ENCODE measurements at places on chromosomes 2 and 18.

DNA sequence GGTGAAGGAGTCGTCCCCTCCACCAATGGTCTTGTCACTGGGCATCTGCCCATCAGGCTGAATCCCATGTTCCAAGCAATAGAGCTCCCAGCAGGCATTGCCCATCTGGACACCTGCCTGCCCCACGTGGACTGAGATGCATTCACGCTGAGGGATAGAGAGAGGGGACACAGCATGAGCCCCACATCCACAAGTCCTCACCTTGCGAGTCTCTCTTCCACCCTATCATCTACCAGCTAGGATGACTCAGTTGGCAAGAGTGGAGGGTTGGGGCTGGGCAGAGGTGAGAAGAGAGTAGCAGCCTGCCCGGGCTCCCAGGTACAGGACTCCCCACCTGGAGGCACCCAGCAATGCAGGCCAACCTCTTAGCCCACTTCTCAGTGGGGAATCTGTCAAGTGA lies 959 bp upstream of the TUBA4B start:
- H3K4me1 ChIP-seq: peaks cover 71% of the 10 kb centered on the region
- no peaks in the 10 kb centered on the region for H3K27me3 ChIP-seq
- peak; percentile 31 for DNase-seq
- peak overlapping the region; percentile 72 for H3K4me3 ChIP-seq
- no peaks in the 10 kb centered on the region for H3K36me3 ChIP-seq
- peak overlapping the region; percentile 97 for H3K27ac ChIP-seq

GRCh38 chr18:65768120-65768778 lies 17.4 kb downstream of the CDH7 start:
- H3K4me3 ChIP-seq: no peak overlapping the region
- H3K4me1 ChIP-seq: no peaks in the 10 kb centered on the region
- no peak for DNase-seq

- H3K27me3 ChIP-seq: no peaks in the 10 kb centered on the region
- DNase-seq: no peak
- no peaks in the 10 kb centered on the region for H3K36me3 ChIP-seq
These were observed 33.9 kb downstream of the RBMS1 start for GRCh38 chr2:160459538-160460332.

- no peaks in the 10 kb centered on the region for H3K36me3 ChIP-seq
- H3K4me3 ChIP-seq: no peak overlapping the region
- no peak for DNase-seq
- H3K27me3 ChIP-seq: no peaks in the 10 kb centered on the region
- no peak overlapping the region for H3K27ac ChIP-seq
These were observed 1604.4 kb upstream of the ACVR2A start for GRCh38 chr2:146240391-146240790.

- no peaks in the 10 kb centered on the region for H3K36me3 ChIP-seq
- H3K4me3 ChIP-seq: no peak overlapping the region
- H3K27ac ChIP-seq: no peak overlapping the region
- DNase-seq: no peak
- peaks cover 6% of the 10 kb centered on the region for H3K27me3 ChIP-seq
- no peaks in the 10 kb centered on the region for H3K4me1 ChIP-seq
These were observed 226.9 kb downstream of the TMEM163 start for GRCh38 chr2:134491771-134492441.

DNA sequence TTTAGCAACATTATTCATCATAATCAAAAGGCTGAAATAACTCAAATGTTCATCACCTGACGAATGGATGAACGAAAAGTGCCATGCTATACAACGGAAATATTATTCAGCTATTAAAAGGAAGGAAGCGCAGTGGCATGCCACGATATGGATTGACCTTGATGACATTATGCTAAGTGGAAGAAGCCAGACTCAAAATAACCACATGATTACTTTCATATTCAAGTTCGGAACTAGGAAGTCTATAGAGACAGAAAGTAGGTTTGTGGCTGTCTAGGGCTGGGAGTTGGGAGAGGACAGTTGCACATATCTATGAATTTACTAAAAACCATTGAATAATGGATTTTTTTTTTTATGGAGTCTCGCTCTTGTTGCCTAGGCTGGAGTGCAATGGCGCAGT lies 13.4 kb upstream of the PDIA6 start:
- peaks cover 10% of the 10 kb centered on the region for H3K27me3 ChIP-seq
- H3K4me3 ChIP-seq: no peak overlapping the region
- no peaks in the 10 kb centered on the region for H3K36me3 ChIP-seq
- peaks cover 4% of the 10 kb centered on the region for H3K4me1 ChIP-seq
- DNase-seq: no peak

- no peaks in the 10 kb centered on the region for H3K27me3 ChIP-seq
- no peak overlapping the region for H3K27ac ChIP-seq
- DNase-seq: no peak
- no peak overlapping the region for H3K4me3 ChIP-seq
- no peaks in the 10 kb centered on the region for H3K4me1 ChIP-seq
These were observed 24.9 kb downstream of the MYO5B start for GRCh38 chr18:50170004-50170403.

- H3K27ac ChIP-seq: peak overlapping the region; percentile 78
- H3K4me1 ChIP-seq: peaks cover 13% of the 10 kb centered on the region
- H3K36me3 ChIP-seq: no peaks in the 10 kb centered on the region
- H3K27me3 ChIP-seq: no peaks in the 10 kb centered on the region
- DNase-seq: no peak
- H3K4me3 ChIP-seq: no peak overlapping the region
These were observed 31.6 kb upstream of the TRIB2 start for GRCh38 chr2:12685145-12685544.

- no peaks in the 10 kb centered on the region for H3K27me3 ChIP-seq
- H3K36me3 ChIP-seq: no peaks in the 10 kb centered on the region
- H3K4me3 ChIP-seq: no peak overlapping the region
- no peak overlapping the region for H3K27ac ChIP-seq
- DNase-seq: no peak
- H3K4me1 ChIP-seq: no peaks in the 10 kb centered on the region
These were observed 293.4 kb upstream of the MEX3C start for GRCh38 chr18:51490860-51491259.

- H3K4me3 ChIP-seq: peak overlapping the region; percentile 76
- DNase-seq: peak; percentile 51
- peaks cover 3% of the 10 kb centered on the region for H3K4me1 ChIP-seq
- H3K27ac ChIP-seq: peak overlapping the region; percentile 81
- H3K27me3 ChIP-seq: peaks cover 10% of the 10 kb centered on the region
- H3K36me3 ChIP-seq: no peaks in the 10 kb centered on the region
These were observed 770 bp downstream of the ZNF396 start for GRCh38 chr18:35376393-35376741.

- H3K27me3 ChIP-seq: no peaks in the 10 kb centered on the region
- H3K27ac ChIP-seq: no peak overlapping the region
- no peaks in the 10 kb centered on the region for H3K4me1 ChIP-seq
- no peak overlapping the region for H3K4me3 ChIP-seq
These were observed 113.9 kb downstream of the PTPN4 start for GRCh38 chr2:119873350-119874315.

- no peak overlapping the region for H3K27ac ChIP-seq
- no peak overlapping the region for H3K4me3 ChIP-seq
- DNase-seq: no peak
- no peaks in the 10 kb centered on the region for H3K4me1 ChIP-seq
These were observed 222.5 kb upstream of the COPS8 start for GRCh38 chr2:236862961-236863728.

GRCh38 chr2:224444021-224444420 lies 42.1 kb upstream of the FAM124B start:
- no peaks in the 10 kb centered on the region for H3K4me1 ChIP-seq
- H3K27me3 ChIP-seq: peaks cover 12% of the 10 kb centered on the region
- no peak overlapping the region for H3K27ac ChIP-seq
- no peaks in the 10 kb centered on the region for H3K36me3 ChIP-seq
- no peak for DNase-seq

DNA sequence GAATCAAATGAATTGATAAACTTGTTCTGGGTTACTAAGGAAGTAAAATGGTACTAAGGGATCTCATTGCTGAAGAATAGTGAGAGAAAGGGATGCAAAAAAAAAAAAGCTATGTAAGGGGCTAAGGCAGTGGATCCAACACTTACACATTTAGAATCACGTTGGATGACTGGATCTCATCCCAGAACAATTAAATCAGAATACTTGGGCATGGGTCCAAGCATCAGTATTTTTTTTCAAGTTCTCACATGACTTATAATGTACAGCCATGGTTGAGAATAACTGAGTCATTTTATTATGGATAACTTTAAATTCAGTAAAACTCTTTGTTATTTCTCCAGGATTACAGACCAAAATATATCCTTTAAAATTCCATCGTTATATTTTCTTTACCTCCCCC lies 8.5 kb downstream of the DSC1 start:
- H3K4me3 ChIP-seq: no peak overlapping the region
- H3K27ac ChIP-seq: no peak overlapping the region
- no peaks in the 10 kb centered on the region for H3K36me3 ChIP-seq
- no peaks in the 10 kb centered on the region for H3K27me3 ChIP-seq
- no peaks in the 10 kb centered on the region for H3K4me1 ChIP-seq

DNA sequence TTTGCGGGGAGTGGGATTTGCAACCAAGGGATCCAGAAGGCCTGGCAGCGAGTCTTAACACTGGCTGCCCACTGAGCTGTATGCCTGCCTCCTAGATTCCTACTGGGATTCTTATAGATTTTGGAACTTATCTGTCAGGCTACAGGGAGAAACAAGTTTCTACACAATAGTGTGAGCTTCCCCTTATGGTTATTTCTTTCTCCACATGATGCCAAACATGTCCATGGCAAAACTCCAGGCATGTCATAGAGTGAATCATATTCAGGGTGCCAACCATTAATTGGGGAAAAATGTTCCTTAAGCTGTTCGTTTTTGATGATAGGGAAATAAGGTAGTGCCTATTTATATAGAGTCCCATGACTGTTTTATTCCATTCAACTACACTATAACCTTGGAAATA lies 1185.2 kb upstream of the CELF4 start:
- H3K36me3 ChIP-seq: no peaks in the 10 kb centered on the region
- H3K27ac ChIP-seq: no peak overlapping the region

- no peak for DNase-seq
- H3K4me3 ChIP-seq: no peak overlapping the region
- no peaks in the 10 kb centered on the region for H3K36me3 ChIP-seq
- no peaks in the 10 kb centered on the region for H3K4me1 ChIP-seq
- no peak overlapping the region for H3K27ac ChIP-seq
- H3K27me3 ChIP-seq: no peaks in the 10 kb centered on the region
These were observed 101.5 kb downstream of the GALNT1 start for GRCh38 chr18:35683021-35683420.

- no peaks in the 10 kb centered on the region for H3K36me3 ChIP-seq
- no peaks in the 10 kb centered on the region for H3K27me3 ChIP-seq
- H3K4me3 ChIP-seq: no peak overlapping the region
These were observed 151.4 kb downstream of the TNS1 start for GRCh38 chr2:217851191-217852020.

GRCh38 chr18:76801567-76802505 lies 20.5 kb upstream of the ZNF236 start:
- H3K4me1 ChIP-seq: peaks cover 5% of the 10 kb centered on the region
- H3K4me3 ChIP-seq: peak overlapping the region; percentile 17
- DNase-seq: peak; percentile 54
- peaks cover 17% of the 10 kb centered on the region for H3K27me3 ChIP-seq

DNA sequence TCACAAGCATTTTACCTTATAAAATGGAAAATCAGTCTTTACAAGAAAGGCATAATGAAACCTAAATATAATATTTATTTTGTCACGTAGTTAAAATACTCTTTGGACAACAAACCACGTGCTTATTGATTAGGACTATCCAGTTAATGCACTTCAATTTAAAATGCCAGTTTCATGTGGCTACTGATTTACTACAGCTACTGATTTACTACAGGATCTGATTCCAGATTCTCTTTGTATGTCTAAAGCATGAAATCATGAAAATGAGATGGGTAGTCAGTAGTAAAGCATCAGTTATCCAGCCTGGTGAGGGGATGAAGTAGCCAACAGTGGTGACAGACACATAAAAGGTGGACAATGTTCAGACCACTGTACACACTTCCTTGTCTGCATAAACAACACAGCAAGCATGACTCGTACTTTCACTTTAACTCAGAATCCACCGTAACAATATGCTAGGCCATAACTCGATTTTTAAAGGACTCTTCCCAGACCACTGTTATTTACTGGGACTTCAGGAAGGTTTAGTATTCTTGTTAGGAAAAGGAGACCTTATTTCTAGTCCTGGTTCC lies 24.9 kb downstream of the ACAA2 start:
- no peaks in the 10 kb centered on the region for H3K36me3 ChIP-seq
- H3K27ac ChIP-seq: no peak overlapping the region
- no peak overlapping the region for H3K4me3 ChIP-seq
- no peaks in the 10 kb centered on the region for H3K4me1 ChIP-seq
- DNase-seq: no peak

DNA sequence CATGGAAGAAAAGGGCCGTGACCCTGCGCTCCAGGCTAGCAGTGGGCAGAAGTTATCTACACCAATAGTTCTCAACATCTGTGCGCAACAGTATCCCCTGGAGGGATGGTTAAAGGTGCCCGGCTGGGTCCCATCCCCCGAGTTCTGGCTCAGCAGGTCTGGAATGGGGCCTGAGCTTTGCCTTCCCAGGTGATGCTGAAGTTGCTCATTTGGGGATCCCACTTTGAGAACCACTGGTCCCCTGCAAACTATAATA lies 31.1 kb downstream of the DNMT3A start:
- no peak overlapping the region for H3K4me3 ChIP-seq
- H3K4me1 ChIP-seq: peaks cover 35% of the 10 kb centered on the region
- H3K27me3 ChIP-seq: no peaks in the 10 kb centered on the region

DNA sequence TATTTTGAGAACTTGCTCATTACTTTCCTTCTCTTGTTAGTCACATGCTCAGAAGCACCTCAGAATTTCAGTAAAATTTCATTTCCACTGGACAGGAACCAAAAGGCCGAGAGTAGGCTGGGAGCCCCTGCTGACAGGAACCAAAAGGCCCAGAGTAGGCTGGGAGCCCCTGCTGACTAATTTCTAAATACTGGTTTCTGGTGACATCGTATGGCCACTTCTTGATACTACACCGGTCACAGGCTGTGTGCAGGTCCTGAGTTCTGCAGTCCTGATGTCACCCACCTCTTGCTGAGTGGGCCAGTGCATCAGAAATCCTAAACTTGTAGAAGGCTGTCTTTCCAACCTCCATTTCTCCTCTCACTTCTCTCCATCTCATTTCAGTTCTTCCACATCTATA lies 17.7 kb upstream of the EN1 start:
- no peak overlapping the region for H3K27ac ChIP-seq
- peaks cover 46% of the 10 kb centered on the region for H3K27me3 ChIP-seq
- H3K4me3 ChIP-seq: no peak overlapping the region
- H3K36me3 ChIP-seq: no peaks in the 10 kb centered on the region
- DNase-seq: no peak
- no peaks in the 10 kb centered on the region for H3K4me1 ChIP-seq

DNA sequence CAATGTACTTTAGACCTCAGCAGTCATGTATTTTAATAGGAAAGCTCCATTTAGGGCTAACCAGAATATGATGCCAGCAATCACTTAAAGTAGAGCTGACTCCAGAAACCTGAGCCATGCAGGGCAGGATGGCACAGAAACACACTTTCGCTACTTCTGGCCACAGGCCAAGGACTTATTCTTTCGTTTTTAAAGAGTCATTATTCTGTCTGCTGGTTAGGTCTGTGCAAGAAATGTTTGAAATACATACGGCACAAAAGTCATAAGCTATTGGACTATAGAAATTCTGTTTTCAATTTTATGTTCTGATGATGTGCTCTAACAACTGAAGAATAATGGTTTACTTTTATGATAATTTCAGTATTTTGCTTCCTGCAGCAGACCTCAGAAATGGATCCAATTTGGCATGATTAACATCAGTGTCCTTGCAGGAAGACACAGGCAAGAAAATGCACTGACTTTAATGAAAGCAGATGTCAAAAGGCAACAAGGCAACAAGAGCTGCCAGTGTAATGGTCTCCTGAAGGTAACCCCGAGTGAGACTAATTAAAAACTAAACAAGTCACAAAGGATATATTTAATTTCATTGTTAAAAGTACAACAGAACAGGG lies 114.4 kb upstream of the CHRNA1 start:
- DNase-seq: no peak
- H3K4me3 ChIP-seq: no peak overlapping the region
- H3K36me3 ChIP-seq: no peaks in the 10 kb centered on the region
- H3K27me3 ChIP-seq: no peaks in the 10 kb centered on the region
- H3K27ac ChIP-seq: no peak overlapping the region

Measured in transverse colon (tissue), 4 donors.